ENCODE measurements at places on chromosomes 4 and X. TPM values are rescaled to one million over a fixed set of nuclear protein-coding genes. Genes with fewer than 3 reads are reported as not detected.

Gene PLK4
- total RNA-seq, result 3.1 TPM

Gene MAGEH1
- 10.8 TPM for total RNA-seq

Gene DOCK11
- 22.9 TPM for total RNA-seq

Gene FGFBP2
- total RNA-seq, result not detected

Gene CACNA1F
- total RNA-seq, result not detected
